RWPE2 (cell line): ENCODE measurements at places on chromosomes 6 and 20.
A peak's percentile ranks its signal among the peaks of the same experiment; 100 is the strongest.

DNA sequence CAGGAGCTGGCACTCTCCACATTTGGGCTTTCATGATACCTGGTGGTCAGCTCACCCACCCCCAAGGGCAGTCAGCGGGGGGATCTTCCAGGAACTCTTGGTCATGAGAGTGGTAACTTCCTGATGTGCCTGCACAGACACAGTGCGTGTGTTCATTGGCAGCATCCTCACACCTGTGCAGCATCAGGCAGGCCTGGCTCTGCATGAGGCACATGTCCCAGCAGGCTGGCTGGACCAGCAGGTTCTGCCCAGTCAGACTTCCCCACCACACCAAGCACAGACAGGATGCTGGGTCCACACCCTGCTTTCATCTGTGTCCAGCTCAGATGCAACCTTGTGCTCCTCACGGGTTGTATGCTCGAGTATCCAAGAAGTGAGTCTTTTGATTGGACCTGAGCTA lies 15.7 kb upstream of the UNC93A start:
- no peak for DNase-seq

GRCh38 chr20:22775671-22776139 lies 191.3 kb upstream of the FOXA2 start:
- DNase-seq: peak; percentile 88

DNA sequence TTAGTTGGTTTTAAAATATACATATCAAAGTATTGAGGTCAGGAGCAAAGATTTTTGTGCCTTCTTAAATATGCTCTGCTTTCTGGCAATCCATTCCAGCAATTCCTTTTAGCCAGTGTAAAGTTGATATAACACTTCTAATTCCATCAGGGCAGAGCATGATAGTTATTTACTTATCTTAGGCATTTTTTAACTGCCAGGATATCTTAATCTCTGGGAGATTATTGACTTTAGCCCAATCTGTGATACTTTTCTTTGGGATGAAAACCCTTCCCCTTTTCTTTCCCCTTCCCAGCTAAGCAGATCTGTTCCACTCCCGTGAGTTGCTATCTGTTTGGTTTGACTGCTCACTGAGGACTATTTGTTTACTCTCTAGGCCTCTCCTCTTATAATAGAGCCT lies 168.7 kb upstream of the RSPO3 start:
- DNase-seq: no peak

DNA sequence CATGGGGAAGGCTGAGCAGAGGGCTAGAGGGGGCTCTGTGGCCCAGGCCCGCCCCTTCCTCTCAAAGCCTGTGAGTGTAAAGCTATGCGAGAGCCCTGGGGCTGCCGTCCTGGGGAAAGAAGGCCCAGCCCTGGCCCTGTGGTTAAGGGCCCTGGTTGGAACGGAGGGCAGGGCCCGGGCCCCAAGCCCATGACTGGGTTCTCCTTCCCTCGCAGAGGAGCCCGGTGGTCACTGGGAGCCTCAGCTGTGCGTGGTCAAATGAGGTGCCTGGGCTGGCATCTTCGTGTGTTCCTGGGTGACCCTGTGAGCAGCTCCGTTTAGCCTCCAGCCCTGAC lies 56.0 kb downstream of the SMOC2 start:
- no peak for DNase-seq

- DNase-seq: no peak
Observed at GRCh38 chr6:7732228-7732627, 6.3 kb downstream of the BMP6 start.

DNA sequence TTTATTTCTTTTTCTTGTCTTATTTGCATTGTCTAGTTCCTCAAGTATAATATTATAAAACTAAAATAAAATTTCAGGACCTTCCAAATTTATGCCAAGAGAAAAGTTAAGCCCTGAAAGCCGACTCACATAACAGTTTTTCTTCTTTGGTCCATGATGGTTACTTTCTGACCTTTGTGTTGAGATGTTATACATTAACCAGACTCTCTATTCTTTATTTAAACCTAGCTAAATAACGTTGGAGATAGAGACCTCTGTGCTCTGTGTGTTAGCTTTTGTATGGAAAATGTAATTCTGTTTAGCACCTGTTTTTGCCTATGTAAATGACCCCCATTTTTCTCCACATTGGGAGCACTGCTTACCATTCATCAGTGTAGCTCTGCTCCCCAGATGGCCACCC lies 352.4 kb downstream of the CD109 start:
- no peak for DNase-seq
